ENCODE measurements at places on chromosomes 1 and 21. TPM values are rescaled to one million over a fixed set of nuclear protein-coding genes. Genes with fewer than 3 reads are reported as not detected.

The CSRP1 gene
- 1,719 TPM for total RNA-seq

The HNRNPCL2 gene
- not detected for total RNA-seq

The WDR4 gene
- 6.1 TPM for total RNA-seq

The RHOU gene
- total RNA-seq = 1.4 TPM

The RHEX gene
- not detected for total RNA-seq

All from myometrial cell (primary cell).